ENCODE measurements at places on chromosomes 1 and 21.

DNA sequence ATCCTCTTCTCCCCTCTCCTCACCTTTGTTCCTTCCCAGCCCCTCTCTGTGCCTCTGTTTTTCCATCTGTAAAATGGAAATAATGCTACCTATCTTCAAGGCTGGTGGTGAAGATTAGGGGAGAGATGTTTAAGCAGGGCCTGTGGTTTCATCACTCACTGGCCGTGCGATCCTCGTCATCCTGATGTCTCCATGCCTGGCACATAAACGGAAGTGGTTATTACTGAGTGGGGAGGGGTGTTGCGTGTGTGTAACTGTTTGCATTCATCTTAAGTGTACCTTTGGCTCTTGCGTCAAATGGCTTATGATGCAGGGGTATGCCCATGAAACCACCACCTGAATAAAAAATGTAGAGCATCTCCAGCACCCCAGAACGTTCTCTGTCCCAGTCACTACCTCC, 17.2 kb upstream of the C1QA start:
- no peak for DNase-seq

DNA sequence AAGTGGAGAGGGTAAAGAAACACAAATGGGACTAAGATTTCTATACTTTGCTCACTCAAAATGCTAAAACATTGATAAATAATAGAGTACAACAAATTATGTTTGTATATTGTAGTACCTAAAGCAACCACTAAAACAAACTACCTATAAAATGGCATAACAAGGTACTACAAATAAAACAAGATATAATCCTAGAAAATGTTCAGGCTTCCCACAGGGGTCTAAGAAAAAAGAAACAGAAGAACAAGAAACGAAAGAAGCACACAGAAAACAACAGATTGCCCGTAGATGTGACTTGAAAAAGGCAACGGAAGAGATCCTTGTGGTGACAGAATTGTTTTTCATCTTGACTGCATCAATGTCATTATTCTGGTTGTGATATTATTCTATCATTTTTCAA, 63.3 kb upstream of the ADGRL4 start:
- no peak for DNase-seq

- no peak for DNase-seq
These were observed 1.7 kb upstream of the TFF3 start for GRCh38 chr21:42316891-42317290.

GRCh38 chr1:28010969-28011368, 51.2 kb downstream of the XKR8 start:
- peak; percentile 68 for DNase-seq

DNA sequence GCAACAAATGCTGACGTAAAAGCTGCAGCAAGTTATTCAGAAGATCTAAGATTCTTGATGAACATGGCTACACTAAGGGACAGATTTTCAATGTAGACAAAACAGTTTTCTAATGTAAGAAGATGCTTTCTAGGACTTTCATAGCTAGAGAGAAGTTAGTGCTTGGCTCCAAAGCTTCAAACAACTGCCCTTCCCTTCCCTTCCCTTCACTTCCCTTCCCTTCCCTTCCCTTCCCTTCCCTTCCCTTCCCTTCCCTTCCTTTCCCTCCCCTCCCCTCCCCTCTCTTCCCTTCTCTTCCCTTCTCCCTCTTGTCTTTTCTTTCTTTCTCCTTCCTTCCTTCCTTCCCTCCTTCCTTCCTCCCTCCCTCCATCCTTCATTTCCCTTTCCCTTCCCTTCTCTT, 365.3 kb upstream of the ADGRL4 start:
- DNase-seq = no peak

DNA sequence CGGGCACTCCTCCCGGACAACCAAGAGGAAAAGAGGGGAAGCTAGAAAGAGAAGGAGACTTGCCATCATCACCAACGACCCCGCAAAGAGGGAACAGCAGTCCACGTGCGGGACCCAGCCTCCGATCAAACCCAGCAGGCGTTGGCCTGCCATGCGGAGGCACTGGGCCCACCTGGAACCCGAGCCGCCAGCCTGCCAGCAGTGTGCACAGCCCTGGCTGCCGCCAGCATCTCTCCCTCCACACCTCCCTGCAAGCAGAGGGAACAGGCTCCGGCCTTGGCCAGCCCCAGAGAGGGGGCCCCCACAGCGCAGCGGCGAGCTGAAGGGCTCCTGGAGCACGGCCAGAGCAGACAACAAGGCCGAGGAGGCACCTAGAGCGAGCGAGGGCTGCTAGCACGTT, 1244.7 kb upstream of the B3GALT2 start:
- DNase-seq = no peak

DNA sequence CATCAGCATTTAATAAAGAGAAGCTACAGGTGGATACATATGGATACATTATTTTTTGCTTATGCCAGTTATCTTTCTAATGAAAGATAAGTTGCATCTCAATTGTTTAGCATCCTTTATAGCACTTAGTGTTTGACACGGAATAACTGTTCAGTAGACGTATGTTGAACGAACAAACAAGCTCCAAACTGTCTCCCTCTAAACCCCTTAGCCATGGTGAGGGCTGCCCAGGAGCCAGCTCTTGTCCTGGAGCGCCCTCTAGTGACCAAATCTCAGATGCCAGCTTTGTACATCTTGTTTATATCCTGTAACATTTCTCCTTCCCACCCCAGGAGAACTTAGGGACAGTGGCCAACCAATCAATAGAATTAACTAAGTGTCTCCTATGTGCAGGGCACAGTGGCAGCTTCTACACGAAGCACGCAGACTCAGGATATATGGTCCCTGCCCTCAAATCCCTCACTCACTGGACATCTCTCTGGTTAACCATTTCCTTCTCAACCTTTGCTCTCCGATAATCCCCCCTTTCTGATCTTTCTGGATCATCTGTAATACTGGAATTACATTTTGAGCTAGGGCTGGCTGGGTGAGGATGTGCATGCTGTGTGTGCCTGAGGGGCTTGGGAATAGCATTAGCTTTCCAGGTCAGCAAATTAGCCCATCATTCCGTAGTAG, 22.9 kb downstream of the KCNA10 start:
- peak; percentile 90 for DNase-seq

DNA sequence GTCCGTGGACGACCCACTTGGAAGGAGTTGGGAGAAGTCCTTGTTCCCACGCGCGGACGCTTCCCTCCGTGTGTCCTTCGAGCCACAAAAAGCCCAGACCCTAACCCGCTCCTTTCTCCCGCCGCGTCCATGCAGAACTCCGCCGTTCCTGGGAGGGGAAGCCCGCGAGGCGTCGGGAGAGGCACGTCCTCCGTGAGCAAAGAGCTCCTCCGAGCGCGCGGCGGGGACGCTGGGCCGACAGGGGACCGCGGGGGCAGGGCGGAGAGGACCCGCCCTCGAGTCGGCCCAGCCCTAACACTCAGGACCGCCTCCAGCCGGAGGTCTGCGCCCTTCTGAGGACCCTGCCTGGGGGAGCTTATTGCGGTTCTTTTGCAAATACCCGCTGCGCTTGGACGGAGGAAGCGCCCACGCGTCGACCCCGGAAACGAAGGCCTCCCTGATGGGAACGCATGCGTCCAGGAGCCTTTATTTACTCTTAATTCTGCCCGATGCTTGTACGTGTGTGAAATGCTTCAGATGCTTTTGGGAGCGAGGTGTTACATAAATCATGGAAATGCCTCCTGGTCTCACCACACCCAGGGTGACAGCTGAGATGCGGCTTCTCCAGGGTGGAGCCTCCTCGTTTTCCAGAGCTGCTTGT, 32.4 kb downstream of the PRMT2 start:
- peak; percentile 57 for DNase-seq

GRCh38 chr1:57546549-57547330, 122.9 kb upstream of the DAB1 start:
- no peak for DNase-seq

GRCh38 chr1:195590649-195591048, 1017.6 kb downstream of the KCNT2 start:
- peak; percentile 45 for DNase-seq

DNA sequence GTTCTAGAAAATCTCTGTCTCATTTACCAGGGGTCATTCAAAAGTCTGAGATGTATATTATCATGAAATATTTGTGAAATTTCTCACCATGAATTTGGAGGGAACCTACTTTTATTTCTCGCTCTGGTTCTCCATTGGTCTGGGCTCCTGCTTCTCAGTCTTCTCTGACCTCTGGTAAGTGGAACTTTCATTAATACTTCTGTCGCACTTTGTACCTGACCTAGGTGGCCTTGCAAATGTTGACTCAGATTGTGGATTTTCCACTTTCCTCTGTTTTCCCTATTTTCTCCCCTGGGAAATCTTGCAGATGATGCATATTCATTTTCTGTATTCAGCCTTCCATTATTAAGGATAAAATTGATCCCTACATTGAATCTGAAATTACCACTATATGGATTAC, 53.2 kb downstream of the LRIG2 start:
- no peak for DNase-seq

GRCh38 chr1:119124764-119125163, 15.7 kb downstream of the WARS2 start:
- no peak for DNase-seq

- DNase-seq = no peak
These were observed 374.9 kb upstream of the PTBP2 start for GRCh38 chr1:96346719-96347118.

- DNase-seq = no peak
These were observed 51.2 kb downstream of the KCNJ15 start for GRCh38 chr21:38307771-38308531.

- DNase-seq = no peak
These were observed 41.6 kb downstream of the KIRREL1 start for GRCh38 chr1:158035014-158035413.

- no peak for DNase-seq
These were observed 876 bp downstream of the EFCAB7 start for GRCh38 chr1:63524201-63524600.

DNA sequence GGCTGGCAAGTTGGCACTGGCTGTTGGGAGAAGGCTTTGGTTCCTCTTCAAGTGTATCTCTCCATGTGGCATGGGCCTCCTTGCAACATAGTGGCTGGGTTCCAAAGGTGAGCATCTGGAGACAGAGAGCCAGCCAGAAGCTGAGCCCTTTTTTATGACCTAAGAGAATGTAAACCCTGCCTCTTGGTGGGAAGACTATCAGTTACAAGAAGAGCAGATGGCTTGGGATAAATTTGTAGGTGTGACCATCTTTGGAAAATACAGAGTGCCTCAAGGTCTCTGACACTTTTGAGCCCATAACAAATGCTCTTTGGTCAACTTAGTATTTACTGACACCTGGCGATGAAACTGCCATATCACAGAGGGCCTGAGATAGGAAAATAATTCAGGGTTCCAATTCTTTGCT, 31.4 kb upstream of the PRELP start:
- DNase-seq = no peak

- peak; percentile 59 for DNase-seq
These were observed 58.4 kb downstream of the ASH1L start for GRCh38 chr1:155504207-155504606.

DNA sequence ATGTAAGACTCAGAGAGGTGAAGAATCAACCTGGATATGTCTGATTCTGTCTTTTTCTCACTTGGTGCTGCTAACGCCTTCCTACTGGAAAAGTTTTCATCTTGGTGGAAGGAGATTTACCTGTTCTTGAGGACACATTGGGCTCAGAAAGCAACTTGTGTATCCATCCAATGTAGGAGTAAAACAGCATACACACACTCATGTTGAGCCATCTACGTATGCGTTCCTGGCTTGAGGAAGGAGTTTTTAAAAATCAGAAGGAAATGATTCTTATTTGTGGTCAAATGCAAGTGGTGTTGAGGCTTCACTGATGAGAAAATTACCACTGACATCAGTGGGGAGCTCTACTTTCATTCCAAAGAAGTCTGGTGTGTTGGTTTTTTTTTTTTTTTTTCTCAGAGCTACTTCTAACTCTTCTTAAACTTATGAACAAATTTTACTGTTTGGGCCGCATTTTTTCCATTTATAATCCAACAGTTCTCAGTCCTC, 25.6 kb downstream of the XCL2 start:
- no peak for DNase-seq

- DNase-seq = no peak
These were observed 5.0 kb downstream of the LRRC71 start for GRCh38 chr1:156925154-156926010.

- no peak for DNase-seq
These were observed 123.4 kb downstream of the SIK1 start for GRCh38 chr21:43303275-43304178.

- peak; percentile 33 for DNase-seq
These were observed 43.0 kb upstream of the PSEN2 start for GRCh38 chr1:226827458-226827857.

- no peak for DNase-seq
These were observed 51.9 kb upstream of the SYNC start for GRCh38 chr1:32754317-32755097.

GRCh38 chr1:182397653-182398393, 2.6 kb downstream of the TEDDM1 start:
- peak; percentile 32 for DNase-seq

DNA sequence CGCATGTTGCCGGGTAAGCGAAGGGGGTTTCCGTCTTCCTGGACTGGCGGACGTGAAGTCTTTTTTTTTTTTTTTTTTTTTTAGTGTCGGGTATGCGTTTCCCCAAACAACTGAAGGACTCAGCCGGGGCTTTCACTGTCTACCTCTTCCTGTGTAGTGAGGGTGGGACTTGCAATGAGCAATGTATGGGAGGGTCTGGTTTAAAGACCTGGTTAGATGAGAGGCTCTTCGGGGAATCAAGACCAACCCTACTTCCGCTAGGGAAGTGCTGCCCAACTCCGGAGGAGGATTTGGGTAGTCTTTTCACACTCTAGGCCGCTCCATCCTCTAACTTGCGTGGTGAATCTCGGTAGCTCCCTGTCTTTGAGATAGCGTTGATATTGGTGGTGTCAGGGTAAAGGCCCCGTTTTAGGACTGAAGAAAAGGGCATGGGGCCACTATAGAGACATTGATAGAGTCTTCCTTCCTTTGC, 754 bp downstream of the PRRC2C start:
- DNase-seq = peak; percentile 60

DNA sequence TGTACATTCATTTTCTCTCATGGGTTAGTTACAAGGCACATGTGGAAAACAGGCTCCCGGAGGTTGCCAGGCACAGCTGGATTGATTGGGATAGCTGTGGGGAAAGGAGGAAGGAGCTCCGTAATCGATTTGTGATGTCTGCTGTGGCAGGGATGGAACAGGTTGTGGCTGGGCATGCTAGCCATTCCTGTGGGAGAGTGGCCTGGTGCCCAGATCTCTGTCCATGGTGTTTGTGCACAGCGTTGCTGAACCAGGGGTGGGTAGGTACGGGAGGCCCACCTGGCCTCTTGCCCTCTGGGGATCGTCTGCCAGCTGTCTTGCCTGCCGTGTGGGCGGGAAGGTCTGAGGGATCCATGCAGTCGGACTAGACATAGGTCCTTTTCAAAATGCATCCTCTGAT, 302.8 kb upstream of the VAMP3 start:
- peak; percentile 15 for DNase-seq

All from foreskin fibroblast (primary cell).